ENCODE measurements at places on chromosomes 4 and X.

GRCh38 chr4:184750926-184751584 lies 17.2 kb upstream of the CENPU start:
- DNase-seq = no peak

- DNase-seq = no peak
These were observed 13.5 kb upstream of the PLS3 start for GRCh38 chrX:115547448-115547847.

DNA sequence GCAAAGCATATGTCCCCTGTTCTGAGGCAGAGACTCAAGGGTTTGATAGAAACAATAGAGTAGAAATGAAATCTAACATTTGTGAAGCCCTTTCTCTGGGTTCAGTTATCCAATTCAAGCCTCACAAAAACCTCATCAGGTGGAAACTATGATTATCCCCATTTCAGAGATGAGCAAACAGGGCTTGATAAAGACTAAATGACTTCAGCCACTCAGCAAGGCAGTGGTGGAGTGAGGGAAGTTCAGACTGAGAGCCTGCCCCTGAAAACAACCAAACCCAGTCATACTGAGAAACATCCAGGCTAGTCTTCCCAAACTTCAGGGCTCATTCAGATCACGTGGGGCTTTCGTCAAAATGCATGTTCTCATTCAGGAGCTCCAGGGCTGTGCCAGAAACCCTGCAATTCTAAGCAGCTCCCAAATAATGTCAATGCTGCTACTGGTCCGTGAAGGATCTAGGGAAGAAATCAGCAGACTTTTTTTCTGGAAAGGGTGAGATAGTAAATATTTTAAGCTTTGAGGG lies 109.6 kb upstream of the KIT start:
- DNase-seq = no peak

- DNase-seq = no peak
These were observed 9.6 kb downstream of the YY2 start for GRCh38 chrX:21865436-21865835.

Data from activated naive CD8-positive, alpha-beta T cell treated with anti-CD3 and anti-CD28 coated beads for 36 hours (primary cell).